Bladder microvascular endothelial cell (primary cell): ENCODE measurements at places on chromosomes 7 and 10. TPM values are rescaled to one million over a fixed set of nuclear protein-coding genes. Genes with fewer than 3 reads are reported as not detected.

Gene NUTM2B
- total RNA-seq = 0.16 and 0.25 TPM in 2 replicates

Gene LIPJ
- under 0.01 TPM in 1 of 2 replicates, not detected in the other for total RNA-seq

Gene LRRC18
- total RNA-seq = not detected in 2 replicates

Gene TUBAL3
- under 0.01 and 0.25 TPM in 2 replicates for total RNA-seq

Gene ODAD2
- 1.0 and 1.6 TPM in 2 replicates for total RNA-seq

Gene SP8
- not detected in 2 replicates for total RNA-seq
